Astrocyte (in vitro differentiated cells and primary cell): ENCODE measurements at places on chromosomes 11 and 22. TPM values are rescaled to one million over a fixed set of nuclear protein-coding genes. Genes with fewer than 3 reads are reported as not detected.
A peak's percentile ranks its signal among the peaks of the same experiment; 100 is the strongest.

DNA sequence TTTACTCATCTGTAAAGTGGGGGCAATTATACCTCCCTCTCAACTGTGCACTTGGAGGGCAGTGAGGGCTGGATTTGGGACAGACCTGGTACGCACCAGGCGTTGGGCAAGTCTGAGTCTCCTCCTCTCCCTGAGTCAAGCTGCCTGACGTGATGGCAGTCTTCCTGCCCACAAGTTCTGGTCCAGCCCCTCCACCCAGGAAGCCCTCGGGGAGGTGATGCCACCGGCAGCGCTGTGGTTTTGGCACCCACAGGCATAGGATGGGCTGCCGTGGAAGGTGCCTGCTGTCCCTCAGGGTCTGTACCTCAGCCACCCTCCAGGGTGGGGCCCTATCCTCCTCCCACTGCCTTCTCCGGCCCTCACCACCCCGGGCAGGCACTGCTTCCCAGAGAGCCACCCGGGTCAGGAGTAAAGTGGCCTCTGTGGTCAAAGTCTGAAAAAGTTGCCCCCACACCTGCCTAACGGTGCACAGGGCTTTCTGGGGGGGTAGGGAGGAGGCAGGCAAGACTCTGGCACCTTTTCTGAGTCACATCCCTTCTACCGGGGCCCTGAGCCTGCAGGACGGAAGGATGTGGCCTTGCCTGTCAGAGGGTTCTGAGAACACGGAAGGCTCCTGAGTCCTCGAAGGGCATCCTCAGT lies 6.5 kb upstream of the APOBEC3H start:
- no peak for DNase-seq

Gene VSIG2
- total RNA-seq, result 0.18 TPM in 1 of 2 replicates, not detected in the other

Gene CECR2
- total RNA-seq, result 12.6 and 15.7 TPM in 2 replicates

Gene LRRC10B
- 0.09 and 0.12 TPM in 2 replicates for total RNA-seq

Gene CASP12
- not detected in 2 replicates for total RNA-seq

DNA sequence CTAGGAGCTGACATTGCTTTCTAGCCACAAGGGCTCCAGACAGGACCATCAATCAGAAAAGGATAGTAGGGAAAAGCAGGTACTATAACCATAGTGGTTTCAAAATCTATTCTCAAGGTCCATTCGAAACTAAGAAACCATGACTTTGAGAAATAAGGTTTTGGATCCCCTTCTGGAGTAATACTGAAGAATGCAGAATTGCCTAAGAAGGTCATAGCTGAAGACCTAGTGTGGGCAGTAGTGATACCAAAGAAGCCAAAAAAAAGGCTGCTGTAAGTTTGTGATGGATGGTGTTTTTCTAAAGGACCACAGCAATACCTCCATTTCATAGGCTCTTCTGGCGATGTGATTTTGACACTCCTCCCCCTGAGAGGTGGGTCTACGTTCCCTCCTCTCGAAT lies 163.1 kb downstream of the MAML2 start:
- DNase-seq, result no peak

DNA sequence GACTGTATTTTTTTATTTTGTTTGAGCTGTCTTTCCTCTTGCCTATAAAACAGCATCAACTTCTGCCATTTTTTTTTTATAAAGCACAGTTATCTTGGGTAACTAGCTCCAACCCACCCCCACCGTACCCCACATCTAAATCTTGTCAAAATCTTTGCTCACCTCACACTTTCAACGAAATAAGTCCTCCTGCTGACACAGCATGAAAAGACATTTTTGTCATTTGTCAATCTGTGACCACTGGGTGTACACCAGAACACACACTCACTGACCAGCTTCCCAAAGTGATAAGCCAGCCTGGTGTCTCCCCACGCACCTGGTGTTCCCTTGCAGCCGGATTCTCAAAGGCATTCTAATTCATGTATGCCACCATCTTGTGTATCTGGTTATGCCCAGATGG lies 1.7 kb upstream of the TECTA start:
- DNase-seq, result no peak

- no peak for DNase-seq
Measured at GRCh38 chr11:72216638-72217037, at the start of gene FOLR2. Gene FOLR2, plus strand, starts transcription at chr11:72216794. Its CDS starts 1,791 bp downstream, at chr11:72218585.

Gene TSPAN32
- not detected in 2 replicates for total RNA-seq

DNA sequence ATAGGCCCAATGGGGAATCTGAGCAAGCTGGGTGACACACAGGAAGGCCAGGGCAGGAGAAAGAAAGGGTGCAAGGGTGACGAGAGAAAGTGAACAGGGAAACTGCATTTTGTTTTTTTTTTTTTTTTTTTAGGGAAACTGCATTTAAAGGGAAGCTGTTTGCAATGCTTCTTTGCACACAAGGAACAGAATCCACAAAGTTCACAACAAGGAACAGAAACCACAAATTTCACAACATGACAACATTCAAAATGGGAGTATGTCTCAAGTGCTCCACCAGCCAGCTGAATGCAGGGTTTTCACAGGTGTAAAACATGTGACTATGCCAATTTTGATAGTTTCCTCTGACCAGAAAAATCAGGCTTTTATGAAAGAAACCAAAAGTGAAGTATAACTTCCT lies 6.8 kb upstream of the PLAAT3 start:
- DNase-seq, result no peak

- DNase-seq, result no peak
Measured at GRCh38 chr11:44988981-44989635, 38.4 kb upstream of the TP53I11 start.

DNA sequence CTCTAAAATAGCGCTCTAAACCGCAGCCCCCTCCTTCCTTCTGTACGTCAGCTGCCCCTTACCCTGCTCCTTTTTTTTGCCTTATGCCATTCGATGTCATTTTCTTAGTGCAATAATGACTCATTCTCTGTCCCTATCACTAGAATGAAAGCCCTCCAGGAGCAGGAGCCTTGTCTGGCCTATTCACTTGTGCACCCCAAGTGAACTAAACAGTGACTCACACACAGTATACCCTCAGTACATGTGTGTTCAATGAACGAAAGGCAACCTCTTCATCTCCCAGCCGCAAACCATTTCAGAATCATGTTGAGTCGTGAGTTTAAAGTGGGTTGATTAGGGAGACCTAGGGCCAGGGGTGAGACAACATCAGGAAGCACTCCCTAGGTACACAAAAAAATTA lies 50.7 kb upstream of the SPATA19 start:
- no peak for DNase-seq

DNA sequence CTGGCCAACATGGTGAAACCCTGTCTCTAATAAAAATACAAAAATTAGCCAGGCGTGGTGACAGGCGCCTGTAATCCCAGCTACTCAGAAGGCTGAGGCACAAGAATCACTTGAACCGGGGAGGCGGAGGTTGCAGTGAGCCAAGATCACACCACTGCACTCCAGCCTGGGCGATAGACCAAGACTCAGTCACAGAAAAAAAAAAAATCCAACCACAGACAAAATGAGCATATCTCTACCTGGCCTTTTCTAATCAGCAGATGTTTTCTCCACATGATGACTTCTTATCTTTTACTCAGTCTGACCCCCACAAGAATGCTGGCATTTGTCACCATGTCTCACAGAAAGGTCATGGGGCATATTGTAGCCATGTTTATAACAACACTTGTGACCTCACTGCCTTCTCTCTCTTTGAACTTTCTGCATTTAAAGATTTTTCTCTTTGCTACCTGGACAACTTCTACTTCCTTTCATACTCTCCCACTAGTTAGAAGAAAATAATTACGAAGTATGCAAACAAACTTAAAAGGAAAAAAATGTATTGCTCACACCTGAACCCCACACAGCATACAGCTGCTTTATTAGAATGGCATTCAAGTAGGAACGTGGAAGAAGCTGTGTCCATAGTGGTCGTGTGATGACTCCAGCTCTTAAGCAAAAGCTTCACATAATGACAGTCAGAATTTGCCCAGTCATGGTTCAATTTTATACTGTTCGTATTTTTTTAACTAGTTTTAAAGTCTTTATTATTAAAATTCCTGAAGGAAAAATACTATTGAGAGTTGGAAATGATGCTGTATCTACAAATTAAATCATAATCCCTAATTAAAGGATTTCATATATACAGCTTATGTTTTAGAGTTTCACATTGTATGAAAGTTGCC lies 65.4 kb downstream of the ZC3H12C start:
- DNase-seq, result no peak

DNA sequence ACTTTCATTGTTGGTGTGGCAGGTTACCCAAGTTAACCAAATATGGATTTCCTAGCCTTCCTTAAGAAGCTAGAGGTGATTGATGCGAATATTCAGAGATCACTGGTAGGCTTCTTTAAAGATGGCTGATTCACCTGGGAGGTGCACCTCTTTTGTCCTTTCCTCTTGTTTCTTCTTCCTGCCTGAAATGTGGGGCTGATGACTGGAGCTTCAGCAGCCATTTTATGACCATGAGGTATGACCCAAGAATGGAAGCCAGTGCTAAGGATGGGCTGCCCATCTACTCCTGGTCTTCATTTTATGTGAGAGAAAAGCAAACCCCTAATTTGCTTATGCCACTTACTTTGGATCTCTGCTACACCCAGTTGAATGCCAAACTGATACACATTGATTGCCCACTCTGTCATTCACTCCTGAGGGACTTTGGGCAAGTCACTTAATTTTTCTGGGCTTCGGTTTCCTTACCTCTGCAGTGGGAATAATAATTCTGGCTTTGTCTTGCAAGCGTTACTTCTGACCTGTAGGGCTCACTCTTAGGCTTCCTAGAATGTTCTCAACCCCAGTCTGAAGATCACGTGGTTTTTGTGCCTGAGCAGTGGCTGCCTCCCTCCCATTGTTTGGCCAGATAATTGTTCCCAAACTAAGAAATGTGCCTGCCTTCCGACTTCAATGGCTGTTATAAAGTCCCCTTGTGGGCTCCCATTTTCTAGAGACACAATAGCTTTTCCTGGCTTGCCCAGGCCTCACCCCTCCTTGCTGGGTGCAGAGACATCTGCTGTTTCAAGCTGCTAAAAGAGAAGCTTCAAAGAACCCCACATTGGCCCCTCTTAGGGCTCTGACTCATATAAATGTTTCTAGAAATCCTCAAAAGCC lies 243.1 kb downstream of the ST3GAL4 start:
- no peak for DNase-seq

DNA sequence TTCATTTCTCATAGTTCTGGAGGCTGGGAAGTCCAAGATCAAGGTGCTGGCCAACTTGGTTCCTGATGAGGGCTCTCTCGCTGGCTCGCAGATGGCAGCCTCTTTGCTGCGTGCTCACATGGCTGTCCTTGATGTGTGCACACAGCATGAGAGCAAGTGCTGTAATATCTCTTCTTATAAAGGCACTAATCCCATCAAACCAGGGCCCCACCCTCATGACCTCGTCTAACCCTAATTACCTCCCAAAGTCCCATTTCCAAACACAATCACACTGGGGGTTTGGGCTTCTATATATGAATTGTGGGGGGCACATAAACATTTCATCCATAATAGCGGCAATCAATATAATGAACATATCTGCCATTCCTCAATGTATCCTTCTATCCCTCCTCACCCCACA lies 1062.1 kb downstream of the BRD1 start:
- DNase-seq, result no peak

Gene HTR3B
- not detected in 2 replicates for total RNA-seq

GRCh38 chr11:48683226-48683720 lies 194.7 kb downstream of the OR4A47 start:
- DNase-seq, result no peak

GRCh38 chr22:39518144-39518786 lies 2.1 kb upstream of the ATF4 start:
- no peak for DNase-seq

DNA sequence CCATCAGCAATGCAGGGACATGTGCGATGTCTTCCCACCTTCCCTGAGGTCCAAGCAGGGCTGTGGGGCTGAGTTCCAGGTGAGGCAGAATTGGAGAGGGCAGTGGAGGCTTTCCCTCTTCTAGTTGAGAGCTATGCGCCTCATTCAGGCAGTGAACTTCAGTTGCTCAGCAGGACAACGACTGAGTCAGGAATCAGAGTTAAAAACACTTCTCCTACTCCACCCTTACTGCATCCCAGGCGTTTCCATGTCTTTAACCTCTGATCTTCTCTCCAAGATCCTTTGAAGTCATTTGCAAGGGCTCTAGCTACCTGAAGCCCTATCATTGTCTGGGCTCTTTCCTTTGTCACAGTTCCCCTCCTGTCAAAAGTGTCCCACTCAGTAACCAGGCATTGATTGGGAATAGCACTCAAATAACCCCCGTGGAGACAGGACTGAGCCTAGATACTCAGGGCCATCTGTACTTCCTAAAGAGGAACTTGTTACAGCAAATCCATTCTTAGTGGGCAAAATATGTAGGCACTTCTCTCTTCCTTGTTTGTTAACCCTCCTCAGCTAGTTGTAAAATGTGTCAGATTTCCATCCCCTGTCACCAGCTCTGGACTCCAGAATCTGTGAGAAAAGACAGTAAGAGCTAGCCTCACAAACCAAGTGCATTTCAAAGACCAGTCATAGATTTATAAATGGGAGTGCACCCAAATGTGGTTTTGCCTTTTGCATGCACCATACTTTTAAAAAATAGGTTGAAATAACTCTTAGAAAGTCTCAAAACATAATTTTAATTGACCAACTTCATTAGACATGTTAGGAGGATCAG lies 72.5 kb upstream of the MYO18B start:
- no peak for DNase-seq

Gene SLC22A9
- not detected in 2 replicates for total RNA-seq

GRCh38 chr11:38460429-38460828 lies 1862.4 kb upstream of the RAG2 start:
- DNase-seq, result peak; percentile 75

DNA sequence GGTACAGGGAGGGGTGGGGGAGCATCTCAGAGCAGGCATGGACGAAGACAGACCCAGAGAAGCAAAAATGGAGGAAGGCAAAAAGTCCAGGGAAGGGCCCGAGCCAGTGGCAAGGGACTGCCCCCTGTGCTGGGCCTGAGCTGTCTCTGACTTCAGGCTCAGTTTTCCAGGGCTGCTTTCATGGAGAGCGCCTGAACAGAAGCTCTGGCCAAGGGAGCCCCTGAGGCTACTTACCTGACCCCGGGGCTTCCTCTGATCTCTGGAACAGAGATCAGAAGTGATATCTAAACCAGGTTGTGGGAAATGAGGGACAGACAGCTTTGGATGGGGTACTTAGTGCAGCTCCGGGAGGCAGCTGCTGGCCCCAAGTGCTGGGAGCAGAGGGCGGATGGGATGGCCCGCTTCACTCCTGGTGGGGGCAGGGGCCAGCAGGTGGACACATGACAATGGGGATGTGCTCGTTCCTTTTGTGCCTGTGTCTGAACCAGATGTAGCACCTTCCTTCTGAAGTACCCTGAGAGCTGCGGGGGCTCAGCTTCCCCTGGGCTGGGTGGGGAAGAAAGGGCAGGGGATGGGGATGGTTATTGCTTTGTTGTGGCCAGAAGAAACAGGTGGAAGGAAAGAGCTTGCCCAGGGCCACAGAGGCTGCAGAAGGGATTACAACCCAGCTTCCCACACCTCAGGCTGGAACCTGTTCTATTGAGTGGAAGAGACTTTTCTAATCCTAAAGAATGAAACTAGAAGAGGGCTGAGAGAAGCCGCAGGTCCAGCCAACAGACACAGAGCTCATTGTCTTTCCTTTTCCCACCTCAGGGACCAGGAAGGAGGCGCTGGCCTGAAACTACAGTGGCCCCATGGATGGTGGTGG lies 5.7 kb downstream of the LRRC10B start:
- no peak for DNase-seq

Gene SYT12
- 0.34 and 0.62 TPM in 2 replicates for total RNA-seq
